ENCODE measurements at places on chromosomes 3 and 15. TPM values are rescaled to one million over a fixed set of nuclear protein-coding genes. Genes with fewer than 3 reads are reported as not detected.

Gene NAALADL2
- total RNA-seq, result 1.1 TPM

Gene C3orf85
- not detected for total RNA-seq

DNA sequence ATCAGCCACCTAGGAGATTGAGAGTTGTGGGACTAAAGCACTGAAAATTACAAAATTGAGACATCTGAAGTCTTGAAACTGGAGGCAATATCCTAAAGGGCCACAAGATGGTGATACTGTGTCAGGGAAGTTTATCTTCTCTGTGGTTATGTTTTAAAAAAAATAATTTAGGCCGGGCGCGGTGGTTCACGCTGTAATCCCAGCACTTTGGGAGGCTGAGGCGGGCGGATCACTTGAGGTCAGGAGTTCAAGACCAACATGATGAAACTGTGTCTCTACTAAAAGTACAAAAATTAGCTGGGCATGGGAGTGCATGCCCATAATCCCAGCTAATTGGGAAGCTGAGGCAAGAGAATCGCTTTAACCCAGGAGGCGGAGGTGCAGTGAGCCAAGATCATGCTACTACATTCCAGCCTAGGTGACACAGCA is 17.9 kb upstream of the NIT2 start:
- peak; percentile 63 for DNase-seq

GRCh38 chr15:50945725-50946124 is 37.2 kb downstream of the AP4E1 start:
- DNase-seq, result peak; percentile 18

DNA sequence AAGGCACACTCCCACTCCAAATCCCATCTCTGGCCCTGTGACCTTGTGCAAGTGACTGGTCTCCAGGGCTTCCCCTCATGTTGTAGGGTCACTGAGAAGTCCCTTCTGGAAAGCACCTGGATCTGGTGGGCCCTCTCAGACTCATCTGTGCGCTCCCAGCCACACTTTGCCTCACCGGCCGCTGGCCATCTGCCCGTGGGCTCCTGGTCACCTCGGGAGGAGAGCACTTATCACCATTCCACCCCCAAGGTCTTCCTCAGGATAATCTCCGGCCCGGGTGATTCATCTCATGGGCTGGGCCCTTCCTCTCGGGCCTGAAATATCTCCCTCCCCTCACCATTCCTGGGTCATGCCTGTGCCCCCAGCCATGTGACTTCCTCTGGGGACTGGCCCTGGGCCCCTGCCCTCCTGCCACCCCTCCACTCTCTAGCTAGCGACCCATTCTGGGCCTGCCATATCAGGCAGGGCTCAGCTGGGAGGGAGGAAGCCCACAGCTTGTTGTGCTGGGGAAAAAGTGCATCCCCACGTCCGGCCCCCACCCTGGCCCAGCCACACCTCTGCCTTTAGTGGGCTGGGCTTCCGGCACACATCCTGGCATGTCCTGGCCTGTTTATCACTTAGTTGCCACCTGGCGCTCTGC is 10.6 kb upstream of the WNT7A start:
- peak; percentile 86 for DNase-seq
